ENCODE measurements at places on chromosomes 6 and 20.

GRCh38 chr6:166541366-166541765 is 45.1 kb downstream of the RAMACL start:
- no peak for DNase-seq

DNA sequence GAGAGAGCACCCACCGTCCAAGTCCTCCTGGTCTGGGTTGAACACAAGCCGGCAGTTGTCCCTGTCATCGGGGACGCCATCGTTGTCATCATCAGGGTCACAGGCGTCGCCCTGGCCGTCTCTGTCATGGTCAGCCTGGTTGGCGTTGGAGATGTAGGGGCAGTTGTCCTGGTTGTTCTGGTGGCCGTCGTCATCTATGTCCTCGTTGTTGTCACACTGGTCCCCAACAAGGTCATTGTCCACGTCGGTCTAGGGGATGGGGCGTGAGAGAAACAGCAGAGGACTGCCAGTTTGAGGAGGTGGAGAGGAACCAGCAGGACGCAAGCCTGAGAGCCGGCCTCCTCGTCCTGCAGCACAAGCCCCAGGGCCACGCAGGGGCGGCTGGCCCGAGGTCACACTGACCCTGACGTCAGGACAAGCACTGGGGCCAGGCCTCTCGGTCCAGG is 28.5 kb downstream of the THBS2 start:
- DNase-seq, result no peak

DNA sequence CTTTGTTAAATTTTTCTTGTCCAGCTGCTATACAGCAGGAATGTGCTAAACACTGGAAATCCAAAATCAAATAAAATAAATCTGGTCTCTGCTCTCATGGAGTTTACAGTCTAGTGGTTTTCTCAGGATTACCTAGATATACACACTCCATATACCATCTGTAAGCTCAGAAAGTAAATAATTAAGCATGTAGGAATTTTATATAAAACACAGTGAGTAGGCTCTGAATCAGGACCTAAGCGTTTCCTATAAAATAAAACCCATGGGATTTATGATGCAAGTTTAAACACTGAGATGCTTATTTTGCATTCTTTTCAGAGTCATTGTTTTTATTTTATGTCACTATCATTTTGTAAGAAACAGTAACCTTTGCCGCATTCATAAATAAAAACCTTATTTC is 29.7 kb upstream of the UFL1 start:
- no peak for DNase-seq

- no peak for DNase-seq
Measured at GRCh38 chr6:139943391-139943790, 568.9 kb upstream of the CITED2 start.

- no peak for DNase-seq
Measured at GRCh38 chr6:154111025-154111424, 72.0 kb downstream of the OPRM1 start.

GRCh38 chr6:7106752-7107577 is 796 bp upstream of the RREB1 start:
- no peak for DNase-seq

Measured in NCI-H1930 (cell line).